ENCODE measurements at places on chromosomes 3 and 15. TPM values are rescaled to one million over a fixed set of nuclear protein-coding genes. Genes with fewer than 3 reads are reported as not detected.
A peak's percentile ranks its signal among the peaks of the same experiment; 100 is the strongest.

- no peak overlapping the region for H3K4me3 ChIP-seq
- no peaks in the 10 kb centered on the region for H3K4me1 ChIP-seq
- no peak for DNase-seq
Observed at GRCh38 chr3:192326656-192327055, 400.7 kb downstream of the FGF12 start.

- no peaks in the 10 kb centered on the region for H3K27me3 ChIP-seq
- peaks cover 2% of the 10 kb centered on the region for H3K4me1 ChIP-seq
- H3K27ac ChIP-seq = no peak overlapping the region
- H3K4me3 ChIP-seq = no peak overlapping the region
- DNase-seq = no peak
Observed at GRCh38 chr15:60633426-60633968, 154.6 kb upstream of the ICE2 start.

- H3K4me1 ChIP-seq = 0 out of 2 replicates have a peak, but pooled peaks cover 3% of the 10 kb centered on the region
- H3K36me3 ChIP-seq = peaks cover 2% of the 10 kb centered on the region
- H3K27ac ChIP-seq = no peak overlapping the region
- no peaks in the 10 kb centered on the region for H3K27me3 ChIP-seq
Observed at GRCh38 chr3:177034832-177035475, 162.3 kb downstream of the TBL1XR1 start.

DNA sequence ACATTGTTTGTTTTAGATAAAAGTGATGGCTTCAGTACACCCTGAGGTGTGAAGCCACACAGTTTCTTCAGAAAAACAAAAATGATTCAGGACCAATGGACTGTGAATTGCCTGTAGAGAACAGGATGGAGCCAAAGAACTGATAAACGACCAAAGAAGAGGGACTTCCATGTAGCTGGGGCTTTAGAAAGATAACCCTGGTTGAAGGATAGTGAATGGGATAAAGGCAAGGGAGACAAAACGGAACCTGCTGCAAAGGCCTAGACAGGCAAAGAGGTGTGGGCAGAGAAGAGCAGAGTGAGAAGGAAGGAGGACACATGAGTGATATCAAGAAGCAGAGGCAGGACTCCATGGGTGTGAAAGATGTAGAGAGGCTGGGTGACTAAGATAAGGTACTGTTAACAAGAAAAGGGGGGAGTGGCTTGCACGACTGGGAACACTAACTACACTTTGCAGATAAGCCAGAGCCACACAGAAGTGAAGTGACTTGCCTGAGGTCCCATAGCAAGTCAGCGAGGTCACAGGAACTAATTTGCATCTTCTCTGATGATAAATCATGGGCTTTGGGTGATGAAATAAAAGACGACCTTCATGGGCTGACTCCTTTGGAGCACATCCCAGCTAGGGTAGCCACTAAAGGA is 44.3 kb downstream of the RAB6B start:
- H3K4me1 ChIP-seq = no peaks in the 10 kb centered on the region
- DNase-seq = no peak
- H3K27me3 ChIP-seq = no peaks in the 10 kb centered on the region
- H3K4me3 ChIP-seq = no peak overlapping the region
- no peak overlapping the region for H3K27ac ChIP-seq

- no peak for DNase-seq
- no peaks in the 10 kb centered on the region for H3K27me3 ChIP-seq
- no peaks in the 10 kb centered on the region for H3K4me1 ChIP-seq
- H3K4me3 ChIP-seq = peak overlapping the region; percentile 84
- H3K36me3 ChIP-seq = no peaks in the 10 kb centered on the region
Observed at GRCh38 chr15:74937272-74937589, 642 bp downstream of the COX5A start.

Gene MKRN2
- 17.4 TPM for polyA plus RNA-seq

Gene DPPA4
- polyA plus RNA-seq = 395 TPM

Gene TATDN2
- polyA plus RNA-seq = 12.1 TPM

Gene GRK7
- not detected for polyA plus RNA-seq

Gene PROK2
- polyA plus RNA-seq = 0.24 TPM

Gene MYO5C
- 7.7 TPM for polyA plus RNA-seq

All from H1 (cell line).